Epithelial cell of esophagus (primary cell): ENCODE measurements at places on chromosomes 2 and 18.
A peak's percentile ranks its signal among the peaks of the same experiment; 100 is the strongest.

GRCh38 chr2:107663632-107664031, 163.1 kb upstream of the RGPD4 start:
- no peak for DNase-seq

GRCh38 chr18:25230658-25231326, 121.2 kb downstream of the ZNF521 start:
- peak; percentile 45 for DNase-seq

GRCh38 chr2:174606336-174606735, 8.7 kb upstream of the WIPF1 start:
- DNase-seq: peak; percentile 88

DNA sequence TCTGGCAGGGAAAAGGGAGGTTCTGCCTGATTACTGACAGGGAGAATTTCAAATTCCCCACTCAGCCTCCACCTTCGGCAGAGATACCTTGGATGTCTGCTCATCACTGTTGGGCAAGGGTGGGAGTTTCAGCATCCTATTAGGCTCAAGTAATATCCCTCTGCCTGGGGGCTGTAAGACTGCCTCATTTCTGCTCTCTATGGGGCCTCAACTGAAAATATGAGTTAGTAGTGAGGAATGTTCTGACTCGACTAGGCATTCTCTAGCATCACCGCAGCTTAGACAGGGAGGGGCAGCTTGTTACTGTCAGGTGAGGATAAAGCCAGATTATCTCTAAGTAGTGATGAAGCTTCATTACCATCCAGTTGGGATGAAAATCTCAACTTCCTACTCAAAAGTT, 87.7 kb upstream of the LRP1B start:
- peak; percentile 93 for DNase-seq

DNA sequence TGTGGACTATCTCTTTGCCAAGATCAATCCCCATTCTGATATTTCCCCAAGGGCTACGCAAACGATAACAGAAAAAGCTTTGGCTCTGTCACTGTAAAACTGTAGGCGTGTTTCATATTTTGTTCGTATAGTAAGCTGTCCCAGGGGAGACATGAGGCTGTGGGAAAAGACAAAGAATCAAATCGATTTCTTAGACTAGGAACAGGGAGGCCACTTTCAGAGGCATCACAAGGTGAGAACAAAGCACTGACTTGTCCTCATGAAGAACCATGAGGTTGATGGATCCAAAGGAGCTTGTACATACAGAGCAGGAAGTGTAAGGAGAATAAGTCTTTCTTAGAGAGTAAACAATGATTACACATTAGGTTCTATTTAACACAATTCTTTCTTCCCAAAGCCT, 255.7 kb downstream of the HNMT start:
- no peak for DNase-seq

DNA sequence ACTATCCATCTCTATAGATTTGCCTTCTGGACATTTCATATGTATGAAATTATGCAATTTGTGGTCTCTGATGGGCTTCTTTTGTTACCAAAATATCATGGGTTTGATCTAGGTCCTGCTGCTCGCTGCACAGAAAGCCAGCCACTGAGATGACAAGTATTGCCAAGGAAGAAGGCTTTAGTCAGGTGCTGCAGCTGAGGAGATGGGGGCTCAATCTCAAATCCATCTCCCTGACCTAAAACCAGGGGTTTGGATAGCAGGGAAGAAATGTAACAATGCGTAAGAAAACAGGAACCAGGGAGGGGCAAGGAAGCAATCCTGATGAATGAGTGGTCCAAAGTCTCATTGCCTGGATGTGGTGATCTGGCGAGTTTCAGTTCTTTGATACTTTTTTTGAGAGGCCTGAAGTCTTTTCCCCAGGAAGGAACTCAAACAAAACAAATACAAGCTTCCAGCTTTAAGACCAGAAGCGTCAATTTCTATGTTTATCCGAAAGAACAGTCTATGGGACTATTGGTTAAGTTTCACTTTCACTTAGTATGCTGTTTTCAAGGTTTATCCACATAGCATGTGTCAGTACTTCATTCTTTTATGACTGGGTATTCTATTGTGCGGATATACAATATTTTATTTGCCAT, 3.4 kb upstream of the CKAP2L start:
- no peak for DNase-seq

- DNase-seq: no peak
Measured at GRCh38 chr2:74632939-74633312, 15.2 kb downstream of the M1AP start.

DNA sequence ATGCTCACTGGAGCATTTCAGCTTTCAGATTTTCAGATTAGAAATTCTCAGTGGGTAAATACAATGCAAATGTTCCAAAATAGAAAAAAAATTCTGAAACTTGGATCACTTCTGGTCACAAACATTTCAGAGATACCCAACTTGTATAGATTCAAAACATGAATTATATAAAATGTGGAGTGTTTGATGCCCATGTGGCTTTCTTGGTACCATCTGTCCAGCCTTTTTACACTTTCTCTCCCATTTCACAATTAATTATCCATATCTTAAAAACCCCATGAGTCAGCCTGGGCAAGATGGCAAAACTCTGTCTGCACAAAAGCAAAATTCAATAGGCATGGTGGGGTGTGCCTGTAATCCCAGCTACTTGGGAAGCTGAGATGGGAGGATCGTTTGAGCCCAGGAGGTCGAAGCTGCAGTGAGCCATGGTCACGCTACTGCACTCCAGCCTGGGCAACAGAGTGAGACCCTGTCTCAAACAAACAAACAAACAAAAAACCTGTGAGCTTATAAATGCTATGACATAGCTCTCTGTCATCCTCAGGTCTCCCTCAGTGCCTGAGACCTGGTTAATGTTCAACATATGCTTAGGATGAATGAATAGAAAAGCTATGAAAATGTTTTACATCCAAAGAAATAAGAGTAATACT, 146.3 kb upstream of the TTC39C start:
- no peak for DNase-seq

- no peak for DNase-seq
Measured at GRCh38 chr2:233120459-233120858, 60.3 kb downstream of the INPP5D start.

GRCh38 chr18:38698088-38698487, 1132.5 kb upstream of the CELF4 start:
- no peak for DNase-seq

GRCh38 chr2:127155947-127156346, 49.0 kb upstream of the BIN1 start:
- DNase-seq: no peak

- DNase-seq: no peak
Measured at GRCh38 chr2:179859523-179859922, 1.9 kb downstream of the ZNF385B start.

GRCh38 chr2:223916181-223916920, 28.8 kb downstream of the WDFY1 start:
- DNase-seq: no peak

DNA sequence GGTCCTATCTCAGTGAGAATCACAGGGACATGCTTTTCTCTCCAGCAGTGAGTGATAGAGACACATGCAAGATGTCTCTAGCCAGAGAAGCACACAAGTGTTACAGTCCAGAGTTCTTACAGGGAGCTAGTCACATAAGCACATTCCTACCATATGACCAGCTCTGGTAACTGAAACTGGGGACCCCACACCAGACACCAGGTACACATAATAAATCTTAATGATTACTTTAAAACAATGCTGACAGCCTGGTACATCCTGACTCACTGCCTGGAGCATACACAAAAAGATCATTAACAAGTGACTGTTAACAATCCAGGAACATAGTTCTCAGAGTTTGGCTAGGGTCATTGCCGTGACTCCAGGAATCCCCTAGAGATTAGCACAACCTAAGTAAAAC, 53.6 kb downstream of the GALNT1 start:
- DNase-seq: peak; percentile 22

DNA sequence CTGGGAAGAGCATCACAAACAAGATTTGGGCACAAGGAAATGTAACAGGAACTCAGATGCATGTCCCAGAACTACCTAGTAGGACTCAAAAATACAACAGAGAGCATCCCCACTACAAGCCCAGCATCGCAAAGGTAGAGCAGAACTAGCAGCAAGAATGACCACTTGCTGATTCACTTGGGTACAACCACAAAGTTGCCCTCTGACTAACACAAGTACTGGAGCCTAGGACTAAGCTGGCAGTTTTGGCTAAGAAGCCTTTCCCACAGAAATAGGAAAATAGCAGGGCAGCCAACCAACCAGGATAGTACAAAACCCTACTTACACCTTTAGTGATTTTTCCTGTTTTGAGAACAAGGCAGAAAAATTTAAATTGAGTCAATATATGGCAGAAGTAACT, 193.8 kb downstream of the PAX3 start:
- peak; percentile 27 for DNase-seq

DNA sequence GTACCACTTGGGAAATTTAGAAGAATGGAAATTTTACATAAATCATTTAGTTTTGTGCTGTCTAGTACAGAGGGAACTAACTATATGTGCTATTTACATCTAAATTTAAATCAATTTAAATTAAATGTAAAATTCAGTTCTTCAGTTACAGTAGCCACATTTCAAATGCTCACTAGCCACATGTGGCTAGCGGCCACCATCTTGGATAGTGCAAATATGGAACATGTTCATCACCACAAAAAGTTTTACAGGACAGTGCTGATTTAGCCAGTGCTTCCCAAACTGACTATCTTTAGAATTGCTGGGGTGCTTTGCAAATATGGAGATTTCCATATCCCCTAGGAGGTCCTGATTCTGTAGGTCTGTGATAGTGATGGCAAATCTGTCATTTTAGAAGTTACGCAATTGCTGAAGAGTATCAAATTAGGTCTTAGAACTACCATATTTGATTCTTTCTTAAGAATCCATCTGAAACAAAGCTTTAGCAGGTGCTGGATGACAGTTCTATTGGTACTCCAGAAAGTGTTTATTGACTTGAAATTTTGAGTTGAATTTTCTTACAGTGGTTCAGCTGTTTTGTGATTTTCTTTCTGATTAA, 12.8 kb downstream of the EHBP1 start:
- DNase-seq: no peak

GRCh38 chr18:6901286-6901926, 171.9 kb downstream of the ARHGAP28 start:
- no peak for DNase-seq

DNA sequence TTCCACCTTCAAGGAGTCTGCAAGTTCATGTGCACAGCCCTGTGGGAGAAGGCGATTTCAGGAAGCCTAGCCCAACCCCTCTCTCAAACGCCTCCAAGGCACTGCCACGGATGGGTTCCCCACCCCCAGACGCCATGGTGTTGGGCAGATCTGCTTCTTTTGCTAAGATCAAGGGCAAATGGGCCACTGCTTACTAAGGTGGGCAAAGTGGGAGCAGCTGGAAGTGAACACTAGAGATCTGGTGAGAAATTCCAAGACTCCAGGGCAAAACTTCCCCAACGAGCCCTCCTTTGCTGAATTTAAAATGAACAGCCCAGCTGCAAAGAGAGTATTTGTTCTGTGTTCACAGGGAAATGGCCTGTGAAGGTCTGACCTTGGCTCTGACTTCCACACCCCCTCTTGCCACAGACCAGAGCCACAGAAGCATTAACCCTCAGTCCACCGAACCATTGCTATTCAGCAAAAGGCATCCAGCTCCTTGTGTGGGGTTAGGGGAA, 45.1 kb upstream of the ZBTB7C start:
- no peak for DNase-seq

DNA sequence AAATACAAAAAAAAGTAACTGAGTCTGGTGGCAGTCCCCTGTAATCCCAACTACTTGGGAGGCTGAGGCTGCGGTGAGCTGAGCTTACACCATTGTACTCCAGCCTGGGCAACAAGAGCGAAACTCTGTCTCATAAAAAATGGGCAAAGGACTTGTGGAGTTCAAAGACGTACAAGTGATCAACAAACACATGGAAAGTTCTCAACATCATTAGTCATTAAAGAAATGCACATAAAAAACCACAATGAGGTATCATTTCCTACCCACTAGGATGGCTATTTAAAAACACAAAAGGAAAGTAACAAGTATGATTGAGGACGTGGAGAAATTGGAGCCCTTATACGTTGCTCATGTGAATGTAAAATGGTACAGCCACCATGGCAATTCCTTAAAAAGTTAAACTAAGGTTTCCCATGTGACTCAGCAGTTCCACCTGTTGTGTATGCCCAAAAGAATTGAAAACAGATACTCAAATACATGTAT, 52.3 kb downstream of the RAB10 start:
- peak; percentile 43 for DNase-seq

DNA sequence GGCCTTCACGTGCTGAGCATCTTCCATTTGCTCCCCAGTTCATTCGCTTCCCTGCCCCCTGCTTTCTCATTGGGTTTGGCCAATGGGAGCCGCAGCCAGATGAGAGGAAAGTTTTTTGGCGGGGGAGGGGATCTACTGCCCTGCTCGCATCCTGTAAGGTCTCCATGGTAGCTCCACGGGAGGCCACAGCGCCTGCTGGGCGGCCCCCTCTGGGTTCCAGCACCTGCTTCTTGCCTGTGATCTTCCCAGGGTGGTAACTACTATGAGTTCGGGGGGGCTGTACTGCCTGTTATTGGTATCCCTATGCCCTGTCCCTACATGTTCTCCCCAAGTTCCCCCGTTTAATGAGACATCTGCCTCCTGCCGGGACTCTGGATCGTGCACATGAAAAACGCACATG, 57.2 kb downstream of the INPP5D start:
- no peak for DNase-seq

- no peak for DNase-seq
Measured at GRCh38 chr2:163373496-163373895, 362.3 kb downstream of the FIGN start.

DNA sequence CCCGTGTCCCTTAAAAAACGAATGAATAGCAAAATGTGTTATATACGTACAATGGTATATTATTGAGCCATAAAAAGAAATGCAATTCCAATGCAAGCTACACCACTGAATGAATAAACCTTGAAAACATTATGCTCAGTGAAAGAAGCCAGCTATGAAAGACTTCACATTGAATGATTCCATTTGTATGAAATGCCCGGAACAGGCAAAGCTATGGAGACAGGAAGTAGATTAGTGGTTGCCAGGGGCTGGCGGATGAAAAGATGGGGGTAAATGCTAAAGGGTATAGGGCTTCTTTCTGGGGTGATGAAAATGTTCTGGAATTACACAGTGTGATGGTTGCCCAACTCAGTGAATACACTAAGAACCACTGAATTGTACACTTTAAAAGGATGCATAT, 113.3 kb downstream of the NOL10 start:
- DNase-seq: no peak

DNA sequence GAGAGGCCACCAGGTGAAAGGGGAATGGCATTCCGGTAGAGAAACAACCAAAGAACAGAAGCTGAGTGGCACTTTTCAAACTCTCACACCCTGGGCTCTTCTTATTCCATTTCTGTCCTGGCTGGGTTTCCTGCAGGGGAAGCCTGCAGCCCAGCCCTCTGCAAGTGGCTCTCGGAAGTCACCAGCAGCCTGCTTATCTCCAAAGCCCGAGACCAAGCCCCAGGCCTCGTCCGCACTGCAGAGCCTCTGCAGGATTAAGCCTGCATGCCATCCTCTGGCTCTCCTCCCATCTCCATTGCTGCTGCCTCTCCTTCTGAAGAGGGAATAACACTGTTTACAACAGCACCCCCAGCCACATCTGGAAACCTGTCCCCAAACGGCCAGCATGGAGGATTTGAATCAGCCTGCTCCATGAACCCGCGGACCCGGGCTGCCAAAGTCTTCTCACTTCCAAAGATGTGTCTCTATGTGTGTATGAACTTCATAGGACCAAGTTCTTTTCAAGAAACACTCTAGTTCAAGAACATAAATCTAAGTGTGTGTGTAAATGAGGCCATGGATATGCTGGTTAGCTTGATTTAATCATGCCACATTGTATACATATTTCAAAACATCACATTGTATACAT, 54.2 kb downstream of the DIPK1C start:
- no peak for DNase-seq

- peak; percentile 68 for DNase-seq
Measured at GRCh38 chr2:163264341-163264740, 425.8 kb upstream of the KCNH7 start.
